ENCODE measurements at places on chromosomes 3 and 15.

GRCh38 chr3:62898530-62899496 lies 23.6 kb upstream of the CADPS start:
- DNase-seq, result no peak

DNA sequence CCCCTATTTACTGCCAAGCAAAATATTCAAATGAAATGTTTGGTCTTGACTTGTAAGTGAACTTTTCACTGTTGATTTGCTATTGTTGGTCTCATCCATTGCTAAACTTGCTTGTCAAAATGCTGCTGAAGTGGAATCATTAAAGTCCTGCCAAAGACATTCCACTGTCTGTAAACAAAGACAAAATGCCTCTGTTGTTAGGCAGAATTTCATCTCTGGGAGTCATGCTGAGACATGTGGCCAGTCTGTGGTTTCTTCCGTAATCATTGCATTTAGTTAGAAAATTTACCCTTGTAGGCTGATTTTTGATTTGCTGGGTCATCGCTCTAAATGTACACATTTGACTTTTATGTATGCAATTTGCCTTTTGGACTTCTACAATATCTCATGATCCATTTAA lies 577.7 kb downstream of the MECOM start:
- DNase-seq, result no peak

DNA sequence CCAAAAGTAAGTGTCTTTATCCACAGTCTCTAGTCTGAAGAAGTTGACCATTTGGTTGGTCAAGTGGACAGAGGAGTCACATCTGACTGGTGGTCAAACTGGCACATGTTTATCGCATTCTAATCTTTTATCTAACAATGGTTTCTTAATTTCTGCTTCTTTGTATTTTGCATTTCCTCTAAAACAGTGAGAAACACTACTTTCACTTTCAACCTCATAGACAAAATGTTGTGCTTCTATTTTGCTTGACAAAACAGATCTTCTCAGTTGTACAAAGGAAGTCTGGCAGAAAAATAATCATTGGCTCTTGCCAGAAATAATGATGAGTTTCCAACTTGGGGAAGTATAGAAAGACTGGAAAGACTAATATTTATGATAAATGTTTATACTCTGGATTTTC lies 103.9 kb downstream of the MME start:
- no peak for DNase-seq

DNA sequence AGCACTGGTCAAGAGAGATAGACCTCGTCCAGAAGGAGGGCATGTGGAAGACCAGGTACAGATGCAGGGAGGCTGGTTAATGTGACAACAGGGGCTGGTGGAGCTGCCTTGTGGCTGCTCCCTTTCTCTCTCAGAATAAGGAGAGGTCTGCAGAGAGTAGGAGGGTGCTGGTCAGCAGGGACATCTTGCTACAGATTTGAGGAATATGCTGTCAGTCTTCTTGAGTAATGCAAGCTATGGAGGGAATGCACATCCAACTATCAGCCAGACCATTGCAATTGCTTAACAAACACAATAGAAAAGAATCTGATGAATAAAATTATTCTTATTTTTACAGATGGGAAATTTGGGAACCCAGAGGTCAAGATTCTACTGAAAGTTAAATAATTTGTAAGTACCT lies 20.3 kb upstream of the SIAH2 start:
- DNase-seq, result no peak

DNA sequence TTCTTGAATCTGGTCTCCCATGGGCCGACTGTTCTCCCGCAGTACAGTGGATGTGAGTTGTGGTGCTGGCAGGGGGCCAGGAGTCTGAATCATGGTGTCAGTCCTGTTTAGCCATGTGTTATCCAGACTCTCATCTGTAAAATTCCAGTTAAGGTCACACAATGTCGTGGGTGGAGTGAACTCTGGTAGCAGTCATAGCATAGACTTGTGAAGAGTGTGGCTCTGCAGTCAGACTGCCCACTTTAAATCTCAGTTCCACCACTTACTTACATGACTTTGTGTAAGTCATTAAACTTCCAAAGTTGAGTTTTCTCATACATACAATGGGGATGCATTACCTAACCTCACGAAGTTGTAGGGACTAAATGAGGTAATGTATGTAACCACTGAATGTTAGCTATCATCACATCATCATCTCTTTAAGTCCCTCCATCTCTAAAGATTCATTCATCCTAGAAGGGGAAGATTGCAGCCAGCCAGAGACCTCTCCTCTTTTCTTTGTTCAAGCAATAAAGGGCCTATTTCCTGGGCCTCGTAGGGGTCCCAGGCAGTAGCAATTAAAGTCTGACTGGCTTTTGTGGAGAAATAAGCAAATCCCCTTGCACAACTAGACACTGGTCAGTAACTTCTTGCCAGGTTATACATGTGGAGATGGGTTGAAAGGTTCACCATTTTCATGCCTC lies 93.9 kb downstream of the PCCB start:
- DNase-seq, result peak; percentile 71

DNA sequence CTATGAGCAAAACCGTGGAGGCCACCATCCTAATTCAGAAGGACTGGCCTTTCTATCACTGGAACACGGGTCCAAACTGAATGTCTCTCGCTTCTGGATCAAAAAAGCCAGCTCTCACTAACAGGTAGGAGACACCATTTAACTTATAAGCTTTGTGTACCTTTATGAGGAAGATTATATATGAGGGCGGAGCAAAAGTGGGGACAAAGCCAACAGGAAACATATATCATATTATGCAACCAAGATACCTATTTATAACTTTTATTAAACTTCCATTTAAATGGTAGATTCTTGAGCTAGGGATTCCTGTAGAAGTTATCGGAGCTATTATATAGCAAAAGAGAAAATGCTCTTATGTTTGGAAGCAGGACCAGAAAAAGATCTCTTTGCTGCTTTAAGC lies 78.4 kb downstream of the IGF2BP2 start:
- DNase-seq, result no peak

- no peak for DNase-seq
Measured at GRCh38 chr3:143859465-143860203, 11.4 kb upstream of the SLC9A9 start.

DNA sequence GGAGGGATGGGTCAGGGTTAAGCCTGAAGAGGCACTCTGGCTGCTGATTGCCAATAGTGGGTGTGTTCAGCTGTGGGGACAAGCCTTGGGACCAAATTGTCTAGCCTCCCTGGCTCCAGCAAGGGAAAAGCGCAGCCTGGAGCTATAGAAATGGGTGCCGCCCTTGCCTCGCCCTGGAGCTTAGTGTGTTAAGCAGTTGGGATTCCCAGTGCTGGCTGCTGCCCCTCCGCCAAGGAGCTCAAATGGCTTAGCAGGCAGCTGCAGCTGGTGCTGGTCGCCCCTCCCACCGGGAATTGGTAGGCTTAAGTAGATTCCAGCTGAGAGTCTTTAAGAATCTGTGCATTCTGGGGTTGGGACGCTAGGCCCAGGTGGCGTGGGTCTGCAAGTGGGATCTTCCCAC lies 662.9 kb upstream of the TBL1XR1 start:
- no peak for DNase-seq

- DNase-seq, result peak; percentile 2
Measured at GRCh38 chr15:35209838-35210237, 124.7 kb upstream of the NANOGP8 start.

DNA sequence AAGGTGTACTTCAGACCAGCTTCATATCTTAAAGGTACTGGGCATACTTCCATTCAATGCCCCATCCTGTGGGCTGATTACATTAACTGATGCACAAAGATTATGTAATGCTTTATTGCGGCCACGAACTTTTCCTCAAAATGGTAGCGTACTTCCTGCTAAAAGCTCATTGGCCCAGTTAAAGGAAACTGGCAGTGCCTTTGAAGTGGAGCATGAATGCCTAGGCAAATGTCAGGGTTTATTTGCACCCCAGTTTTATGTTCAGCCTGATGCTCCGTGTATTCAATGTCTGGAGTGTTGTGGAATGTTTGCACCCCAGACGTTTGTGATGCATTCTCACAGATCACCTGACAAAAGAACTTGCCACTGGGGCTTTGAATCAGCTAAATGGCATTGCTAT lies 3.4 kb downstream of the SKIL start:
- no peak for DNase-seq

DNA sequence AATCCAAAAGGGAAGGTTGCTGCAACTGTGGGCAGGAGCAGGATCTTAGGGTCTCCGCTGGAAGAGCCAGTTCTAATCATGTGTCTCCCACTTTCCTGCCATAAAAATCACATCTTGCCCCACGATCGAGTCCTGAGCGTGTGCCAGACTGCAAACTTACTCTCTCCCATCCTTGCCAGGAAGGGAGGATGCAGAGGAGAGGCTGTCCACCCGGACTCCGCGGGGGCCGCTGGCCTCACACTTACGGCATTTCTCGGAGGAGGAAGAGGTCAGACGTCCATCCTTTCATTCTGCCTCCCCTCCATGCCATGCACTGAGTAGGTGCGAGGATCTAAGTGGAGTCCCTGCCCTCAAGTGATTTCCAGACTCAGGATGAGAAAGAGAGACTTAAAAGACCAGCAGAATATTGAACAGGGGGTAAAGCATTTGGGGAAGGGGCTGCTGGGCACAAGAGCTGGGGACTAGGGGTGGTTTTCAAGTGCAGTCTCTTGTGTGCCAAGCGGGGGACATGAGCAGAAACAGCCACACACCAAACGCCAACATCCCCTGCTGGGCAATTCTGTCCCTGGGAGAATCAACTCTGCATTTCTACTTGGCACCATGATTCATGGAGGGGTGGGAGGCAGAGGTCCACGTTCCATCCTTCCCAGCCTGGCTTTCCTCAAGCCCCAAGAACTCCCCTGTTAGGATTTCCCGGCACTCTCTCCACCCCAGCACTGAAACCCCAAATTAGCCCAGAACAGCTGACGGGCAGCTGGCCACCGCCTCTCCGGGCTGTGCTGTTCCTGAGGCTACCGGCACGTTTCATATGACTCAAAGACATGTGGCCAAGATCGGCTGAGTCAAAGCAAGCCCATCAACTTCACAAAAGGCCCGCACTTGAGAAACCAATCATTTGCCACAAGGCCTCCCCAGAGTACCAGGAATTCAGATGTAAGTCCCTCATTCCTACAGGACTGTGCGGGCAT lies 11.6 kb downstream of the OXTR start:
- DNase-seq, result peak; percentile 58

DNA sequence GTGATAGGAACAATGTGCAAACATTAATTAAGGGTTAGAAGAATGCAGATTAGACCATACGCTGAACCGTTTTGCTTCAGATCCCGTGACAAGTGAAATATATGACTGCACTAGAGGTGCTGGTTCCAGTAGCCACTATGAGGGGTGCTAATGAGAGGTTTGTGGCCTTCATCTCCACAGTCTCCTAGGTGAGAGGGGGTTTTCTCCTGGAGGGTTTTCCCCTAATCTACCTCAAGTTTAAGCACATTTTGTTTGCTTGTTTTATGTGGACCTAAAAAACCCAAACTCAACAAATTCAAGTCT lies 13.7 kb upstream of the SHF start:
- DNase-seq, result no peak

DNA sequence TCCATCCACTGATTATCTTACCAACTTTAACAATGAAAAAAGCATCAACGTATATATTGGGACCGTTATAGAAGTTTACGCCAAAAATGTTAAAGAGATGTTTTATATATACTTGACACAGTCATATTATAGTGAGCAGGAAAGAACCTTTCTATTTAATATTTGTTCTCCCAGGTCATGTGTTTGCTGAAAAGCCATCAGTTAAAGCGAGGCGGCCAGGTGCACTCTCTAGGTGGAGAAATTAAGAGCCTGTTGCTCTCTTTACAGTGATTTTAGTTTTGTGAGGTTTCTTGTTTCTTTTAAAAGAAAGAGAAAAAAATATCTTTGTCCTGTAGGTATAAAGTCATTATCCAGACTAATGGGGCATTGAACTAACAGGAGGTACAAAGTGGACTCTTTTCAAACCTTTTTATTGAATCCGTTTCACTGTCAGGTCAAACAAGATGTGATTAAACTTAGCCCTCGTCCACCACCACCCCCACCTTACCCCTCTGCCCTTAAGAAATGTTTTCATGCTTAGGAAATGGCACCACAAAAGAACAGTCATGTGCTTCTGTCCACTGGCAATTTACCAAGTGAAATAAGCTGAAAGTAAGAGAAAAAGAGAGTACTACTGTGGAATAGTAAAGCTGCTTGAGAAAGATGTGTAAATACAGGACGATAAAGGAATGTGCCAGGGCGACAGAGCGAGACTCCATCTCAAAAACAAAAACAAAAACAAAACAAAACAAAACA lies 279.9 kb downstream of the PTPRG start:
- DNase-seq, result peak; percentile 69

- no peak for DNase-seq
Measured at GRCh38 chr15:68541743-68542142, 37.0 kb upstream of the CORO2B start.

DNA sequence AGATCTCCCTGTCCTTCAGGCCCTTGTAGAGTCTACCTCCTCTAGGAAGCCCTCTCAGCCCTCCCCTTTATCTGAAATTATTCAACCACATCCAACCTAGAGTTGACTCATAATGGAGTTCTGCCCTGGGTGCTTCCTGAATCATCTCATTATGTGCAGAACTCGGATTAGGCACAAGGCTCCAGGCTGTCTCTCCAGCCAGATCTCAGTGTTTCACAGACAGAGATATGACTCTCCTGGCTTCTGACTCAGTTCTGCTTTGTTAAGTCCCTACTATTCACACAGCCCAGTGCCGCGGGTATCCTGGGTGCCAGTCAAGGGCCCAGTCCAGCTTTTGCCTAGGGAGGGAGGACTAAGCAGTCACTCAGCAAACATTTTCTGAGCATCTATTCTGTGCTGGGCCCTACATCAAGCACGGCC lies 9.3 kb downstream of the STRA6 start:
- peak; percentile 88 for DNase-seq

DNA sequence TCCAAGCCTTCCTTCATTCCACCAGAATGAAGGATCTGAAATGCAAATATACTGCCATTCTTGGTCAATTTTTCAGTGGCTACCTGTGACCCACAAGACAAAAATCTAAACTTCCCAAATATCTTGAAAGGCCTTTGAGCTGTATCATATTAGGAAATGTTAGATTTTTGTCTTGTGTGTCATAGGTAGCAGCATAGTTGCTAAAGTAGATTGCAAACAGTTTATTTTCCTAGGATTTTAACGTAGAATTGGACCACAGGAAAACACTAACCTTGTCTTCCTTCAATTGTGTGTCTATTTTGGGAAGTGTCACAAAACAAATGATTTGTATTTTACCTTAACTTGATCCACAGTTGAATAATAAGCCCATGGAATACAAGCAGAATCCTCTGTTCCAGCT lies 42.4 kb downstream of the CP start:
- no peak for DNase-seq

DNA sequence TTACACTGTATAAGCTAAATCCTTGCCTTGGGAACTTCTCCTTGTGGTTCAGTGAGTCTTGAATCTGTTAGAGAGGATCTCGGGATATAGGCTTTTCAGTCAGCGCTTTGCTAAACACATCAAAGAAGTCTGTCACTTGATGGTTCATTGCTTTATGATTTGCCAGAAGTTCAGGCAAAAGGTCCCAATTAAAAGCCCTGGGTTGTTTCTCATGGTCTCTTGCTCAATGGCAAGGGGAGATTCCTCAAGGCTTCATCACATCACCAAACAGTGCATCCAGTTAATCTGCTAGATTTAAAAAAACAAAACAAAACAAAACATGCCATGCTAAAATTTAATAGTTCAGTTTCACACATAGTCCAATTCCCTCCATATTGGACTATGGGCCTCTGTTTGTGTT lies 114.8 kb downstream of the FILIP1L start:
- peak; percentile 49 for DNase-seq

Data from retinal pigment epithelial cell (primary cell).